ENCODE measurements at places on chromosomes 6 and 20.

- no peak for DNase-seq
These were observed 517.4 kb upstream of the JARID2 start for GRCh38 chr6:14728396-14729024.

DNA sequence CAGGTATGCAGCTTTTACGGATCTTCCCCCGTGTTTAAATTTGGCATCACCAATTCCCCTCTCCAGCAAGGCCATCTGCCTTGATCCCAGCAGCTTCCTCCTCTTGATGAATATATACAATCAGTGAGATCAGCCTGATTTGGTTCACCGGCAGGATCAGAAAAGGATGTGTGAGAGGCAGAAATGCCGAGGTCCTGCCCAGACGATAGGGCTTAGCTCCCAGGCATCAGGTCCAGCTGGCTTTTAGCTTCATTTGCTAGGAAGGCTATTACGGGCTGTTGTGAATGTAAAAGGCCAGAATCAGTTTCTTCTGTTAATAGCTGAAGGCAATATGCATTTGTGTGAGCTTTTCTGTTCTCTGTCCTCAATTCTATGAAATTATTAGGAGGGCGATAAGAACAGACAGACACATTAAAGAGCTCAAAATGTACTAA, 372.8 kb downstream of the BTBD9 start:
- DNase-seq, result no peak

DNA sequence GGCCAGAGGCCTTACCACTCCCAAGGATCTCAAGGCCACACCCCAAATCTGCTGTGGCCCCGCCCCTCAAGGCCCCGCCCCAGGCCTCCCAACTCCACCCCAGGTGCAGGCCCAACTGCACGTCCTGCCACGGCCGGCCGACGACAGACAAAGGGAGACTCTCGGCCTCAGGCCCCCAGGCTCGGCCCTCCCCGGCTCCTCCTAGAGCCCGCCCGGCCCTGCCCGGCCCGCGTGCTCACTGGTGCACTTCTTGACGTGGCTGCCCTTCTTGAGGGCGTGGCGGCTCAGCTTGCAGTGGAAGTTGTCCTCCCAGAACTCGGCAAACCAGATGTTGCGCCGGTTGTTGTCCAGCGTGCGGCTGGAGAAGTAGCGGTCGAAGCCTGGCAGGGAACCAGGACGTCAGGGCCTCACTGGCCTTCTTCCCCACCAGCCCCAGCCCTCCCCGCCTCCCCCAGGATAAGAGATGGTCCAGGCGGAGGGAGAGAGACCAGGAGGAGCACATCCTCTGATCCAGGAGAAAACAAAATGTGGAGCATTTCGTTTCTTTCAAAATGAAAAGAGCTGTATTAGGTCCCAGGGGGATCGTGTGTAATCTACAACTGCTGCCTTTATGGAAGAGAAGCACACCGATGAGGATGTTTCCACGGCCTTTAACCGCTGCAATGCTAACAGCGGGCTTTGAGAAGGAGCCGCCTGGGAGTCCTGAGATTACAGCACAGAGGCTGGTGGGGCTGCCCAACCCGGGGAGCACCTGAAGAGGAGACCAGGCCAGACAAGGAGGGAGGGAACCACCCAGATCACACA, 89.4 kb downstream of the GRM4 start:
- no peak for DNase-seq

- DNase-seq, result no peak
These were observed 594.3 kb downstream of the UTRN start for GRCh38 chr6:144879436-144879835.

DNA sequence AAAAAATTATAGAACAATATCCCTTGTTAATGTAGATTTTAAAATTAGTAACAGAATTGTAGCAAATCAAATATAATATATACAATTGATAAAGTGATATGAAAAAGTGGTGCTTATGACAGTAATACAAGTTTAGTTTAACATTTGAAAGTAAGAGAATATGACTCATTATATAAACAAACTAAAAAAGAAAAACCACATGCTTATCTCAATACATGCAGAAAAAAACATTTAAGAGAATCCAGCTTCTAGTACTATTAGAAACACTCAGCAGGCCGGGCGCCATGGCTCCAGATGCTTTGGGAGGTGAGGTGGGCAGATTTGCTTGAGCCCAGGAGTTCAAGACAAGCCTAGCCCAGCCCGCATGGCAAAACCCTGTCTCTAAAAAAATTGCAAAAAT, 60.7 kb upstream of the LAMA2 start:
- DNase-seq, result no peak

- DNase-seq, result no peak
These were observed 477 bp upstream of the ITPA start for GRCh38 chr20:3208786-3209256.

- no peak for DNase-seq
These were observed 1355.1 kb upstream of the CITED2 start for GRCh38 chr6:140729521-140729920.

GRCh38 chr6:138945354-138945753, 42.7 kb downstream of the REPS1 start:
- no peak for DNase-seq

DNA sequence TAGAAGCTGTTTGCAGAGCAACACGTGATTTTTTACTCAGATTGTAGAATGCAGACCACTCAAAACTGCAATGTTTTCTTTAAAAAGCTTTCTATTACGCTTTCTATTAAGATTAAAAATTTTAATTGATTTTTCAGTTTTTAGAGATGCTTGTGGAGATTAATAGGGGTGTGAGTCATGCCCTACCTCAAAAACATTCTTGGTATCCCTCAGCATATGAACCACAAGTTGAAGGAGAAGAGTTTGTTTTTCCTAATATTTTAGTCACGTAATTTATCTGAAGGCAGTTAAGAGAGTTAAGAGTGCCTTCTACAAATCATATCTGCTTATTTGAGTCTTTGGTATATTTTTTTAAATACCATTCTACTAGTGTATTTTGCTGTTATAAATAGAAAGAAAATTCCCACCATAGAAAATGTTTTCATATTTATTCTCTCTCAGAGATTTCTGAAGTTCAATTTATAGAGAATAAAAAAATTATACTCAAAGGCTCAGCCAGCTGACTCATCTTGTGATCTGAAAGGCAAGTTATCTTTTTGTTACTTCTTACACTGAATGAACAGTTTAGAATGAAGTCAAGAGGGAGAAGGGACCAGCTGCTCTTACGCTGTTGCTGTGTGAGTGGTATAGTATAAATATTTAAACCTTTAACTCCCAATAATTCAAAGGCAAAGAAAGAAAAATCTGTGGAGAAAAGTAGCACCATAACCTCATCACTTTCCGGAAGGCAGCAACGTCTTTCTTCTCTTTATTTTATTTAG, 7.6 kb downstream of the RIPOR2 start:
- DNase-seq, result no peak

GRCh38 chr6:128150376-128150775, 249.5 kb upstream of the THEMIS start:
- no peak for DNase-seq
